ENCODE measurements at places on chromosomes 6 and 20. TPM values are rescaled to one million over a fixed set of nuclear protein-coding genes. Genes with fewer than 3 reads are reported as not detected.

The ALDH8A1 gene
- 0.09 TPM for total RNA-seq

The TTK gene
- 35.9 TPM for total RNA-seq

The TFAP2D gene
- total RNA-seq = not detected

The VGLL2 gene
- not detected for total RNA-seq

The SMOC2 gene
- not detected for total RNA-seq

The SEMG1 gene
- total RNA-seq = not detected

The AGER gene
- total RNA-seq = 0.16 TPM

The AGPAT4 gene
- 11.6 TPM for total RNA-seq

The HDAC2 gene
- total RNA-seq = 176 TPM

The MTFR2 gene
- 6.1 TPM for total RNA-seq

The PRR3 gene
- total RNA-seq = 11.0 TPM

The HUS1B gene
- 0.65 TPM for total RNA-seq

The TNFRSF6B gene
- total RNA-seq = 0.36 TPM

The POU5F1 gene
- total RNA-seq = not detected

The FAM209B gene
- total RNA-seq = not detected

The DYNLT2 gene
- 2.0 TPM for total RNA-seq

The ANKRD66 gene
- not detected for total RNA-seq

The PACSIN1 gene
- not detected for total RNA-seq

The PROCR gene
- 62.2 TPM for total RNA-seq

The PDE7B gene
- total RNA-seq = 23.9 TPM

The PNPLA1 gene
- total RNA-seq = not detected

The NFATC2 gene
- 0.36 TPM for total RNA-seq

The BFSP1 gene
- 3.5 TPM for total RNA-seq

The SRXN1 gene
- 67.9 TPM for total RNA-seq

The FAM162B gene
- total RNA-seq = 1.6 TPM

The FAM184A gene
- 0.74 TPM for total RNA-seq

The OTOR gene
- not detected for total RNA-seq

The DLK2 gene
- 0.36 TPM for total RNA-seq

The HDGFL1 gene
- not detected for total RNA-seq

The DNAH8 gene
- total RNA-seq = 0.08 TPM

The TCP11 gene
- total RNA-seq = not detected

The B3GALT4 gene
- 8.7 TPM for total RNA-seq

The LPA gene
- total RNA-seq = not detected

The SRSF12 gene
- total RNA-seq = 0.09 TPM

The CRISP3 gene
- total RNA-seq = not detected

The NHSL1 gene
- 17.8 TPM for total RNA-seq

The CNR1 gene
- total RNA-seq = not detected

The TMX4 gene
- 54.6 TPM for total RNA-seq

The SCGN gene
- not detected for total RNA-seq

The CST5 gene
- total RNA-seq = not detected

The TOX2 gene
- 5.2 TPM for total RNA-seq

The C20orf141 gene
- not detected for total RNA-seq

The CAP2 gene
- total RNA-seq = 6.5 TPM

The OPN5 gene
- not detected for total RNA-seq

The TRIM15 gene
- total RNA-seq = not detected

The GJA10 gene
- total RNA-seq = not detected

Measured in fibroblast of the aortic adventitia (primary cell).